MG63 (cell line): ENCODE measurements at places on chromosomes 2 and 18. TPM values are rescaled to one million over a fixed set of nuclear protein-coding genes. Genes with fewer than 3 reads are reported as not detected.
A peak's percentile ranks its signal among the peaks of the same experiment; 100 is the strongest.

DNA sequence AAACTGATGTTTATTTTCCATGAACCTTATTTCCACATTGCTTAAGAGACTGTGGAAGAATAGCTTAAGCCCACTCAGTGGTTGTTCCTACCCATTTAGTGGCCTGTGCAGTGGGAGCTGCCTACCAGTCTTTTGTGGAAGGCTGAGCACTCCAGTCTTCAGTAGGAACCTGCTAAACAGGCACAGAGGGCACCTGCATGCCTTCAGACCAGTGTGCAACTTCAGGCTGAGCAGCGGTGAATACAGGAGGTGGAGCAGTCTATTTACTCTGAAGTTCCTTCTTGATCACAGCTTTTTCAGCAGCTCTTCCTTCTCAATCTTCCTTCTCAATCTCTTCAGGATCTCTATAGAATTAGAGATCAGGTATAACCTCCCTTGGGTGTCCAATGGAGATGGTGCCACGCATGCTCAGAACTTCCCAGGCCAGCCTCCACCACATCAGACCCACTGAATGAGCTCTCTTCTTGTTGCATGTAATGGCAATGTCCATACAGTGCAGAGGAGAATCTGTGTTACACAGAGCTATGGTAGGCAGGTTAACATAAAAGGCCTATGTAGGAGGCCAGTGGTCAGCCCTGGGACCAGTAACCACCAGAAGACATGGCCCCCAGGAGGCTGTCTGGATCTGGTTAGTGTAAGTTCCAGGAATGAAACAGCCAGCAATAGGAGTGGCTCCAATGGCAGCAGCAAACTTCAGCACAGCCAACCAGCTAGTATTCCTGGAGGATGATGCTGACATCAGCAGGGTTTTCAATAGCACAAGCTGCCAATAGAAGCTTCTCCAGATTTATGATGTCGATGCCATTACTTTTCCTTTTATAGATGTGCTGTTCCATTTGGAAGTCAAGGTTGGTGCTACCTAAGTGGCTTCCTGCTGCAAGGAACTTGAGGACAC lies 47.9 kb upstream of the MAT2A start:
- no peak for DNase-seq

SMC6 gene
- total RNA-seq, result 11.4 and 24.6 TPM in 2 replicates

DNA sequence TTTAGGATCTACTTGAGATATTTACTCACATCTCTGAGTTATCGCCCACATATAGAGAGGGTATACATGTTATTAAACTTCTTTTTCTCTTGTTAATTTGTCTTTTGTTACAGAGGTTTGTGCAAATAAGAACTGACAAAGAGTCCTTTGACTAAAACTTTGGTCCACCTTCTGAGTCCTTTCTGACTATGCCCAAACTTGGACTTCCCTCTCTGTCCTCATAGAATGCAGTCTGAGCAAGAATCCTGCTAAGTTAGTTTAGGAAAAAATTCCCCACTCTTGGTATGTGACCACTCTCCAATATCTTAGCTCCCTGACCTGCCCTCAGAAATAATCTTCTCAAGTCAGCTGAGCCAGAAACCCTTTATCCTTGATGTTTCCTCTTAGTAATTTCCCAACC lies 257.5 kb upstream of the REG3G start:
- no peak for DNase-seq

ZSWIM2 gene
- total RNA-seq, result not detected in 2 replicates

SKOR2 gene
- total RNA-seq, result not detected in 2 replicates

- DNase-seq, result peak; percentile 75
Observed at GRCh38 chr2:234678711-234679110, 181.8 kb upstream of the ARL4C start.
